ENCODE measurements at places on chromosomes 7 and 10. TPM values are rescaled to one million over a fixed set of nuclear protein-coding genes. Genes with fewer than 3 reads are reported as not detected.

HMX2 gene
- not detected for total RNA-seq

EEPD1 gene
- total RNA-seq: 7.9 TPM

- no peak for DNase-seq
Measured at GRCh38 chr7:93036807-93037206, 81.0 kb downstream of the SAMD9 start.

GRCh38 chr7:10815546-10815945, 158.1 kb upstream of the PHF14 start:
- no peak for DNase-seq

GRCh38 chr7:55053651-55054571, 35.1 kb downstream of the EGFR start:
- DNase-seq: no peak

Data from lower lobe of right lung (tissue), 2 donors.